ENCODE measurements at places on chromosomes 4 and X. TPM values are rescaled to one million over a fixed set of nuclear protein-coding genes. Genes with fewer than 3 reads are reported as not detected.

DNA sequence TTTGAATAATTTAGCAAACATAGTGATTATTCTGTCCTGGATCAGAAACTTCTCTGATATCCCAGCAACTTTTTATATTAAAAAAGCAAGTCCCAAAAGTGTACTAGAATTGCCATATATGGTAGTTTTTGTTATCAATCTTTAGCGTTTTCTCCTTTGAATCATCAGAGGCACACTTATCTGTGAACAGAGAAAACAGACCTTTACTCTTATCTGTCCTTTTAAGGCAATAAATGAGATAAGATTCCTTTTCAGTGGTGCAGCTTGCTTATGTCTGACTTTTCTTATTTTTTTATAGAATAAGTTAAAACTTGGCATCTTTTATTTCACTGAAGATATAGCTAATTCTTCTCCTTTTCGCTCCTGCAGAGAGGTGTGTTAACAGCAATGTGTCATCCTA lies 458.1 kb upstream of the PCDH10 start:
- no peaks in the 10 kb centered on the region for H3K36me3 ChIP-seq
- H3K27ac ChIP-seq, result no peak overlapping the region
- DNase-seq, result no peak
- H3K27me3 ChIP-seq, result no peaks in the 10 kb centered on the region
- no peaks in the 10 kb centered on the region for H3K4me1 ChIP-seq

DNA sequence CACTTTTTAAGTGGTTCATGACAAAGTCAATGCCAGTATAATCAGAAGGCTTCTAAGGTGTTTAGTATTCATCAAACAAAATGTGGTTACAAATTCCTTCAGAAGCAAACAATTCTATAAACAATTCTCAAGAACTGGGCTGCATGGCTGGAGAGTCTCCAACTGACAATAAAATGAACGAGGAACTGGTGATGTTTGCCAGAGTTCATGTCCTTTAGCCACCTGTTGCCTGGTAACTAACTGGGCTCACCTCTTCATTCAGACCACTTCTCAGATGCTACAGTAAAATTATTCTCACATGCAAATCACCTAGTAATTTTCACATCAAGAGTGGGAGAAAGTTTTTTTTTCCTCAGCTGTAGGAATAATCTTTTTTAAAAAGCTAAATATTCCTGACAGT lies 53.3 kb downstream of the CAMK2D start:
- DNase-seq, result no peak
- peaks cover 19% of the 10 kb centered on the region for H3K36me3 ChIP-seq
- H3K27ac ChIP-seq, result no peak overlapping the region

DNA sequence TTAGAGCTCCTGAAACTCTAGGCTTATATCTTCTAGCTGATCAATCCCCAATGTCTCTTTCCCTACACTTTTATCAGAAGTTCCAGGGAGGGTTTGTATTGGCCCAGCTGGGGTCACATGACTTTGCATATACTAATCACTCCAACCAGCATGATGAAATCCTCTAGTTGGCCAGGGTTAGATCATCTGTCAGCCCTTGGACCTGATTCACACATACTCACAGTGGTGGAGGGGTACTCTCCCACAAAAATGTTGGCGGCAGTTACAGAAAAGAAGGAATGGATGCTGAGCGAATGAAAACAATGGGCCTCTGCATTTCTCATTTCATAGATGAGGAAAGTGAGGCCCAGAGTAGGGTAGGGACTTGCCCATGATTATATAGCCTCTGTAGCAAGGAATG lies 151.1 kb downstream of the PJA1 start:
- no peaks in the 10 kb centered on the region for H3K36me3 ChIP-seq
- no peaks in the 10 kb centered on the region for H3K4me1 ChIP-seq
- no peak overlapping the region for H3K4me3 ChIP-seq
- no peak for DNase-seq
- no peak overlapping the region for H3K27ac ChIP-seq

DNA sequence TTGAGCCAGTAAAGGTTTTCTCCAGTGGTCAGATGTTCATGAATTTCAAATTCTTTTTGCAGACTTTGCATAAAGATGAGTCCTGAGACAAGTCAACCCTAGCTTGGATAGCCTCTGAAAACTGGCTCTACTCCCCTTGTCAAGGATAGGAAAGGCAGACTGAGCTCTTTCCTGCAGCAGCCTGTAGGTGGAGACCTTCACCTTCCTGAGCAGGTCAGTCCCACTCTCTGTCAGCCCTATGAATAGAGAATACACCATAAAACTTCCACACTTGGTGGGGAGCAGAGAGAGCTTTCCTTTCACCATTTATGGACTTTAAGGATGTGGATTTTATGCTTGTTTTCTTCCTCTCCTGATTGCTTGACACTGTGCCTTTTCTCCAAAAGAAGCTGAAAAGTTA lies 41.9 kb downstream of the PCDH19 start:
- no peak overlapping the region for H3K27ac ChIP-seq
- H3K27me3 ChIP-seq, result no peaks in the 10 kb centered on the region
- H3K4me1 ChIP-seq, result no peaks in the 10 kb centered on the region
- peak; percentile 1 for DNase-seq

- H3K4me3 ChIP-seq, result no peak overlapping the region
- H3K36me3 ChIP-seq, result no peaks in the 10 kb centered on the region
- no peaks in the 10 kb centered on the region for H3K27me3 ChIP-seq
- H3K4me1 ChIP-seq, result no peaks in the 10 kb centered on the region
- no peak for DNase-seq
These were observed 201.4 kb downstream of the APBB2 start for GRCh38 chr4:41012911-41013310.

GRCh38 chr4:170875868-170876267 lies 786.1 kb upstream of the AADAT start:
- no peak overlapping the region for H3K4me3 ChIP-seq
- H3K27me3 ChIP-seq, result no peaks in the 10 kb centered on the region
- H3K36me3 ChIP-seq, result no peaks in the 10 kb centered on the region
- H3K27ac ChIP-seq, result no peak overlapping the region
- DNase-seq, result no peak

- no peaks in the 10 kb centered on the region for H3K4me1 ChIP-seq
- no peak overlapping the region for H3K27ac ChIP-seq
- no peak overlapping the region for H3K4me3 ChIP-seq
These were observed 67.0 kb upstream of the CXorf51A start for GRCh38 chrX:146881521-146881920.

- peaks cover 3% of the 10 kb centered on the region for H3K27me3 ChIP-seq
- DNase-seq, result no peak
- no peak overlapping the region for H3K4me3 ChIP-seq
- no peaks in the 10 kb centered on the region for H3K36me3 ChIP-seq
These were observed 273.1 kb downstream of the DCTD start for GRCh38 chr4:182643801-182644682.

SMIM10 gene
- total RNA-seq, result 1.7 TPM

PARM1 gene
- 0.07 TPM for total RNA-seq

PPEF2 gene
- 0.25 TPM for total RNA-seq

GLUD2 gene
- 0.56 TPM for total RNA-seq

All from activated CD8-positive, alpha-beta T cell treated with anti-CD3 and anti-CD28 coated beads for 36 hours (primary cell).